ENCODE measurements at places on chromosomes 2 and 18.

- DNase-seq, result no peak
These were observed 17.2 kb upstream of the ASB1 start for GRCh38 chr2:238409341-238410199.

- DNase-seq, result no peak
These were observed 32.9 kb downstream of the LOXHD1 start for GRCh38 chr18:46624127-46624526.

DNA sequence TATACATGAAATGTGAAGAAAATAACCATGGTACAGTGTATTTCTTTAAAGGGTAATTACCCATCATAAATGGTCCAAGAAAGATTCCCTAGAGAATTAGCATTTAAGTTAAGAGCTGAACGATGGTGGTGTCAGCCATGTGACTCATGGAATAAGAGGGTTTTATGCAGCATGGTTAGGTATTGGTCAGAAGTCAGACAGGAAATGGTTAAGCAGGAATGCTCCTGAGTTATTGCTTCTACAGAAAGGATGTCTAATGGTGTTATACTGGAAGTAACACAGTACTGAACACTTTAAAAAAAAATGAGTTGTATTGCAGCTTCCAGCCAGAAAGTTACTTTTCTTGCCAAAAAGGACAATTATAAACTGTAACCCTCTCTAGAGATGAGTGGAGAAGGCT is 72.7 kb upstream of the UBE2E3 start:
- no peak for DNase-seq

- no peak for DNase-seq
These were observed 96.9 kb downstream of the TGOLN2 start for GRCh38 chr2:85230679-85231467.

GRCh38 chr2:17536416-17536815 is 4.1 kb upstream of the VSNL1 start:
- no peak for DNase-seq

- DNase-seq, result no peak
These were observed 229.2 kb downstream of the GALR1 start for GRCh38 chr18:77478646-77479442.

DNA sequence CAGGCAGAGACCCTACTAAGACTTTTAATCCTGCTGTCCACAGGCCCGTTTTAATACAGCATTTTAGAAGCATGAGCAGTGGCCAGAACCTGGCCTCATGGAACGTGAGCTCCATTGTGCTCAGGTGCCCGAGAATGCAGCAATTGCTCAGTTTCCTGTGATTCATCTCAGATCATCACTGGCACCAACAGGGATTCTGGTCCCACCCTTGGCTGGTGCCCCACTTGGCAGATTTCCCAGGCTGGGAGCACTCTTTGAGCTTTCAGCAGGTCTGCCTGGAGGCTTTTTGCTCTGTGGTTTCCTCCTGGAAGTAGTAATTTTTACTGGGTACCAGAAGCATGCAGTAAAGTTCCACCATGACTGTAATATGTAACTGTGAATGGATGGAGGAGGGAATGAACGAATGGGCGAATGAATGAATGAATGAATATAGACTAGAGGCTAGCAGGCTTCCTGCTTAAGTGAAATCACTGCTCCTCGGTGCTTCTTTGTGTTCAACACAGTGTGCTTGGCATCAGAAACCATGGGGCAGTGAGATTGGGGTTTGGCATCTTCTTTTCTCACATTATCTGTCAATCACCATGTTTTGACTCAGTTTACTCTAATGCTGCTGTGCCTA is 312.9 kb downstream of the PRKCE start:
- no peak for DNase-seq

GRCh38 chr2:215771241-215771640 is 242.1 kb downstream of the MREG start:
- no peak for DNase-seq

- no peak for DNase-seq
These were observed 267.4 kb upstream of the NRXN1 start for GRCh38 chr2:51299370-51299769.

DNA sequence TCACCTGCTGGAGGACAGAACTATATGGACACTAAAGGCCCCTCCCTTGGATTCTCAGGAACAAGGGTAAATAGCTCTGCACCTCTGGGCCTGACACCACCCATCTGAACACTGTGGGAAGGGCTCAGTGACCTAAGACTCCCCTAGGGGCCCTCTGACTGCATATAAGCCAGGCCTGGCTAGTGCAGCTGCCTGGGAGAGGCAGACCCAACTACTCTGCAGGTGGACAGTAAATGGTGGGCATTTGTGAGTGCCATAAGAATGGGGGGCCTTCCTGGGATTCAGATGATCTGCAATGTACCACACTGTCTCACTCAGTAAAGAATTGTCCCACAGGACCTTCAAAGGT is 11.2 kb upstream of the WIPF1 start:
- DNase-seq, result no peak

- DNase-seq, result no peak
These were observed 53.8 kb downstream of the NEDD4L start for GRCh38 chr18:58097907-58098166.

GRCh38 chr2:232124309-232124708 is 162.8 kb downstream of the DIS3L2 start:
- no peak for DNase-seq

- DNase-seq, result no peak
These were observed 90.4 kb downstream of the CERKL start for GRCh38 chr2:181566334-181567032.

DNA sequence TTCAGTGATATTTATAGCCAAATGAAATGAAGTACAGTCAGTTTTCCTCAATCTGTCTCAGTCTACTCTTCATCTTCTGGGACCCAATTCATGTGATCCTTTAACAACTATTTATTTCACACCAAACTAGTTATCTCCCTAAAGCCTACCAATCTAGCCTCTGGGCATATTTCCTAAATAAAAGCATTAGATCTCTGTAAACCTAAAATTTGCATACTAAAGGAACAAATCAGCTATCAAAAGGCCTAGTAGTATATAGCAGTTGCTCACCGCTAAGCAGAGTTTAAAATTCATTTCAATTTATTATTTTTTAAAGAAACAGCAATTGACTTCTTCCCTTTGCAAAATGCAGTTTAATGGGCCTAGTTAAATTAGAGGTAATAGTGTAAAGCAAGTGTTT is 280.2 kb downstream of the ZEB2 start:
- DNase-seq, result no peak

GRCh38 chr2:235749121-235749770 is 255.4 kb downstream of the AGAP1 start:
- no peak for DNase-seq

DNA sequence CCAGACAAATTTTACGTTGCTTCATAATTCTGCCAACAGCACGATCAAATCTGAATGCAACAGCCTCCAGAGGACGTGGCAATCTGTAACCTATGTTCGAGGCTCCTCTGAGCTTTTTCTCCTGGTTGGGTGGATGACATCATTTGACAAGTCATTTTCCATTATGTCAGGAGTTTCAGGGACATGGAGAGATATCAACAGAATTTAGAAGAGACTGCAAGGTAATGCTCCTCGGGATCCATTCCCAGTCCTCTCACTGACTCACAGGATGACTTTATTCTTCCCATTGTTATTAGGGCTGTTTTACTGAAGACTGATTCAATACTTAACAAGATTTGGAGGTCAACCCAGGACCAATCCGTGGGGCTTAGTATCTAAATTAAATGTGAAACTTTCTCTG is 72.5 kb upstream of the RNF152 start:
- no peak for DNase-seq

GRCh38 chr2:232761301-232761907 is 15.0 kb downstream of the KCNJ13 start:
- no peak for DNase-seq

- no peak for DNase-seq
These were observed 30.5 kb downstream of the ANKMY1 start for GRCh38 chr2:240527153-240527750.

- DNase-seq, result peak; percentile 21
These were observed 42.4 kb downstream of the ITGB1BP1 start for GRCh38 chr2:9380702-9381628.

GRCh38 chr2:16272038-16272788 is 331.9 kb downstream of the MYCN start:
- no peak for DNase-seq

GRCh38 chr2:59791004-59791618 is 762.3 kb downstream of the BCL11A start:
- DNase-seq, result no peak

- no peak for DNase-seq
These were observed 58.2 kb upstream of the PKDCC start for GRCh38 chr2:41989501-41990180.

DNA sequence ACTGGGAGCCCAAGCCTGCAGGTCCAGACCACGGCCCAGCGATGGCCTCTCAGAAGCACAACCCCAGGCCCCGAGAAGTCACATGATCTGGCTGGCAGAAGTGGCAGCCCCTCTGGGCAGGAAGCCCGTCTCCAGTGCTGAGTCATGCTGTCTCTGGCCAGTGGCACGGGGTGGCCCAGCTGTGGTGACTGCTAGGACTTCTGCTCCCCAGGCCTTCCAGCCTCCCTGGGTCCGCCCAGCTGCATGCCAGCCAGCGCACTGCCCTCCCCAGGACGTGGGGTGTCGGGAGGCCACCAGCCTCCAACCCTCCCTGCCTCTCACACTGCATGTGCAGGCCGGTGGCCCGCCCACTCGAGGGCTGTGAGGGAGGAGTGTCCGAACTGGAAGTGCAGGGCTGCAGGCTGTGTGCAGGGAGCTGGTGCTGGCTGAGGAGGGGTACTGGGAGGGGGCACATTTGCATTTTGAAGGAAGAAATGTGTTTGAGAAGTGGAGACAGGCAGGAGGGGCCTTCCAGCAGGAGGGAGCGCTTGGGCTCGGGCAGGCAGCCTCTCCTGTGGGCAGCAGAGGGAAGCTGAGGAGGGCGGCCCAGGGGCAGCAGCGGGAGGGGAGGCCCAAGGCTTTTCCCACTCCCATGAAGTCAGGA is 17.0 kb upstream of the HPCAL1 start:
- DNase-seq, result peak; percentile 71

DNA sequence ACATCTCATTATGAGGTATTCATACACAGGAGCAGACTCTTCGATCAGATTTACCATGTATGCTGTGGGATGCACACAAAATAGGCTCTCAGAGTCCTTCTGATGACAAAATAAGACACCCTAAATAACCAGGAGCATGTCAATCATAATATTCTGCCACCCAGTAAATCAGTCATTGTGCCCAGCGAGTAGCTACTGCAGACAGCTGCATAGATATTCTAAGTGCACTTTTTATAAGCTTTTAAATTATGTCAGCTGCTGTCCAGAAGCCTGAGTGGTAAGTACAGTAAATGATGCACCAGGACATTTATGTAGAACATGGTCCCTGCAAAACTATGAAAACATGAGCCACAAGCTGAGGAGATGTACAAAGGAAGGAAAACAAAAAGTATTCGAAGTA is 102.9 kb downstream of the CCDC141 start:
- no peak for DNase-seq

DNA sequence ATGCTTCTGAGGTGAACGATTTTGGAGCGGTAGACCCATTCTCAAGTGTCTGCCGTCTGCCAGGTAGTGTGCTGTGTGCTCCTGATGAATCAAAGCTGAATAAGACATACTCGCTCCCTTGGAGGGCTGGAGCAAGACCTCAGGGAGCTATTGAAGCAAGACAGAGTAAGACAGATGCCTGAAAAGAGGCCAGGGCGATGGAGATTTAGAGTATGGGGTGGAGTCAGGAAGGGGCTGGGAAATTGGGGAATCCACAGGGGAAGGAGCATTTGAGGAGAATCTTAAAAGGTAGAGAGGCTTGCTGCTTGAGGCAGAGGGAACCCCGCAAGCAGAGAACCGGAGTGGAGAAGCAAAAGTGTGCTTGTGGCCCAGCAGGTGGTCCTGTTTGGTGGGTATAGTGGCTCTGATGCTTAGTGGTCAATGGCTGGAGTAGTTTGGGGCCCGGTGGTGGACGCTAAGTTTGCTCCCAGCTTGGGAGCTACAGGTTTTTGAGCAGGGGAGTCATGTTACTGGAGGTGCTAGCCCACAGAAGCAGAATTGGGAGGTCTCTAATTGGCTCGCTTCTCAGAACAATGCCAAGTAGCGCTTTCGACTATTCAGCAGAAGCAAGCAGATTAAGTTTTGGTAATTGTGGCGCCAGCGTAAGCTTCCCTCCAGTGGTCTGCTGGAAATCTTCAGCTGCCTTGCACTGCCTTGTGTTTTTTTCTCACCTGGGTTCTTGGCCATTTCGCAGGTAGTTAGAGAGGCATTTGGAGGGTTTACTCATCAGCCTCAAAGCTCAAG is 2.0 kb downstream of the CNNM4 start:
- no peak for DNase-seq

- no peak for DNase-seq
These were observed 334.8 kb downstream of the DYSF start for GRCh38 chr2:71788186-71788525.
